Smooth muscle cell of the pulmonary artery (primary cell): ENCODE measurements at places on chromosomes 13 and 19. TPM values are rescaled to one million over a fixed set of nuclear protein-coding genes. Genes with fewer than 3 reads are reported as not detected.

Gene RNF113B
- not detected in 2 replicates for total RNA-seq

Gene KLK4
- not detected in 2 replicates for total RNA-seq

Gene KCNC3
- total RNA-seq, result 0.46 and 0.53 TPM in 2 replicates

Gene ZNF222
- total RNA-seq, result 4.2 TPM in 2 replicates

Gene SNAPC2
- 14.9 and 19.0 TPM in 2 replicates for total RNA-seq

Gene CNMD
- not detected in 2 replicates for total RNA-seq

Gene P2RY11
- 5.9 and 10.1 TPM in 2 replicates for total RNA-seq

Gene ACER1
- not detected in 2 replicates for total RNA-seq
